Activated T-helper 9 cell treated with anti-CD3 and anti-CD28 coated beads, Interleukin-2, amount 50 U/mL, for 16 hours (primary cell): ENCODE measurements at places on chromosomes 2 and 18.

DNA sequence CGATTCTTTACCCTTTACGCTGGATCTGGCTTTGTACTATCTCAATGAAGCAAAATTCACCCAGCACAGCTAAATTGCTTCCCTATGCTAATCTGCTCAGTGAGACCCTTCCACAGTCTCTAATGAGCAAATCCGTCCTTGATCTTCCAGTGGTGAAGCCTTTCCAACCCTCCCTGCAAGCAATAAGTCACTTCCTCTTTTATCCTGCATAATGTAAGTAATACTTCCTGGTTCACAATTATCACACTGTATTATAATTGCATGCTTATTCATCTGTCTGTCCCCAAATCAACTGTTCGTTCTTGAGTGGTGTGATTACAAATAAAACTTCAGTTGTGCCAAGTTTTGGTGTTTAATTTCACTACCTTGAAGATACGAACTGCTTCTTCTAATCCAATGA, 404.0 kb downstream of the ADCYAP1 start:
- DNase-seq: no peak

DNA sequence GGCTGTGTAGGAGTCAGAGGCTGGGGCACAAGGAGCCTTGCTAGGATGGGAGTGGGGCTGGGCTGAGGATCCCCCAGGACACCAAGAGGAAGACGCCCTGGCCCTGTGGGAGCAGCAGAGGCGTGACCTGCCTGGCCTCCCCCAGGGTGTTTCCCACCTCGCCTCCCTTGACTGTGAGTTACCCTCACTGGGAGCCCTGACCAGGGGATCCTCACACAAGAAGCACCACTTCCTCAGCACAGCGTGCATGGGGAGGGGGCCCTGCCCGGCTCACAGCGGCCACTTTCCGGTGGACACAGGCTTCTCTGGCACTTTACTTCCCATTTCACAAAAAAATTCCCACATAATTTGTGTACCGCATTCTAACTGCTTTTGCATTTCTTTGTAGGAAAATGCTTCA, 187.7 kb downstream of the EIPR1 start:
- no peak for DNase-seq

GRCh38 chr18:39513186-39513585, 1947.6 kb upstream of the CELF4 start:
- DNase-seq: no peak

GRCh38 chr2:238330391-238330790, 10.1 kb downstream of the TRAF3IP1 start:
- DNase-seq: no peak

- no peak for DNase-seq
Observed at GRCh38 chr2:195891081-195891480, 177.6 kb downstream of the DNAH7 start.
